ENCODE measurements at places on chromosomes 2 and 18. TPM values are rescaled to one million over a fixed set of nuclear protein-coding genes. Genes with fewer than 3 reads are reported as not detected.

SPP2 gene
- total RNA-seq: not detected

GRCh38 chr2:229287823-229288222 lies 16.7 kb upstream of the PID1 start:
- no peak for DNase-seq

- no peak for DNase-seq
Measured at GRCh38 chr2:172256886-172257285, 154.2 kb upstream of the DLX2 start.

NAT8 gene
- not detected for total RNA-seq

- no peak for DNase-seq
Measured at GRCh38 chr2:176182671-176183070, 5.8 kb upstream of the HOXD1 start.

DNA sequence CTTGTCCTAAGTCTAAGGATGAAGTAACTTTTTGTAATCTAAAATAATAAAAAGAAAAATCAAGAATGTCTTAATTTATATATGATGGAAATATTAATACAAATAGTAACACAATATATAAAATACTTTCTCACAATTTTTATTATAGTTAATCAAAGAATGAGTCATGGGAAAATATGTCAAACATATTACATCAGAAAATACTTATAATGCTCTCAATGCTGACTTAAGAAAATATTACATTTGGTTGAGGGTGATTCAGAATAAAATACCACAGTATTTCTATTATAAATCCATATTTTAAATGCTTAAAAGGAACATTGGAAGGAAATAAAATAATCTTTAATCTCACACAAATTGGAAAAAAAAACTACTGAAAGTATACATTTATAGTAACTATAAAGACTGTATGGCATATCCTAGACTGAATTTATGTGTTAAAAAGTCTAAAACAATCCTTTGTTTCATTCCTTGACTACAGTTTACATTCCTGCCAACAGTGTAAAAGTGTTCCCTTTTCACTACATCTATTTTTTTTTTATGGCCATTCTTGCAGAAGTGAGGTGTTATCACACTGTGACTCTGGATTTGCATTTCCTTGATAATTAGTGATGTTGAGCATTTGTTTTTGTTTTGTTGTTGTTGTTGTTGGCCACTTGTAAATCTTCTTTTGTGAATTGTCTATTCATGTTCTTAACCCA lies 1573.5 kb upstream of the ACVR2A start:
- DNase-seq: no peak

GRCh38 chr2:233821196-233821595 lies 33.1 kb downstream of the HJURP start:
- DNase-seq: no peak

DNA sequence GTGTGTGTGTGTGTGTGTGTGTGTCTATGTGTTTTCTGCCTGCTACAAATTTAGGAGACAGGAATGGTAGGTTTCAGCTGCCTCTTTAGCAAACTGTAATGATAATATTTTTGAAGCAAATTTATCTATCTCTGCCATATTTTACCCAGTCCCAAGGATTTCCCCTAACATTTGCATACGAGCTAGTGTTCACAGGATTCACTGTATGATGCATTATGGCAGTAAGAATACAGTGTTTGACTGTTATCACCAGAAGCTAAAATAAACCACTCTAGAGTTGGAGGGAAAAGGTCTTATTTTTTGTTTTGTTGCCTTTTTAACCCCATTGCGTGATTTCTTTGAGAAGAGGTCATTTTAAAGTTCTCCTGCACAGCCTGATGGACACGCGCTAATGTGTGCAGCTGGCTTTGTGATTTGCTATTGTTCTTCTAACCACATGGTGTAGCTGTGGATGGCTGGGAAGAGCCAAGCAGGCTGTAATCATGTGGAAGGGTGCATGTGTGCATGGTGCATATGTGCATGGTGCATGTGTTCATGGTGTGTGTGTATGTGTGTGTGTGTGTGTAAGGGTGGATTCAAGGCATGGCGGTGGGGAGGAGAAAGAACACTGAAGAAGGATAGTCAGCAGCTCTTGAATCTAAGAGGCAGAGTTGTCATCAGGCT lies 62.4 kb downstream of the PLB1 start:
- no peak for DNase-seq

GRCh38 chr2:30684996-30685395 lies 122.2 kb downstream of the CAPN13 start:
- DNase-seq: no peak

TUBA3D gene
- not detected for total RNA-seq

VAPA gene
- total RNA-seq: 184 TPM

DNA sequence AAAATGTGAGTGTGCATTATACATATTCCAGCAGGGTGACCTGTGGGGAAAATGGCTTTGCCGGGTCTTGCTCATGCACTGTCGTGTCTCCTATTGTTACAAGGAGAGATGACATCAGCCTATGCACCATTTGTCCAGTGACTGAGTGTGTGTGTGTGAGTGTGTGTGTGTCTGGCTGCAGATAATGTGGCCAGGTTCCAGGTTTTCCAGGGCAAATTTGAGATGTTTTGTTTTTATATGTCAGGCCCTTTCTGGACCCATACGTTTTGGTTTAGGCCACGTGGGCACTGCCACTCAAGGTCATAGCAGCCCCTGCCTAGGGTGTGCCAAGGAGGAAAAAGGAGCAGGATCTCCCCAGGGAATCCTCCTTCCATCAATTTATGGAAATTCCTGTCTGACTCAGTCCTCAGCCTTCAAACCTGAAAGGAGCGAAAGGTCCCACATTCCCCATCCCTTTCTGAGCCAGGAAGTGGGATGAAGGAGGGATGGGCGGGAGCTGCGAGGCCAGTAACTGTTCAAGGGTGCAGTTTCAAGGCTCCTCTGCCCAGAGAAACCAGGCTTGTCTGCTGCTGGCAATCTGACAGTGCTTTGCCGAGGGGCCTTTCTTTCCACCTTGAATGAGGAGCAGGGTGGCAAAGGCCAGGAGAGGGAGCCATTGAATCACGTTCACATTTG lies 93.0 kb upstream of the SMAD2 start:
- no peak for DNase-seq

GRCh38 chr18:79770501-79770815 lies 27.3 kb upstream of the KCNG2 start:
- peak; percentile 42 for DNase-seq

- no peak for DNase-seq
Measured at GRCh38 chr18:8858888-8859511, 153.6 kb downstream of the MTCL1 start.

DNA sequence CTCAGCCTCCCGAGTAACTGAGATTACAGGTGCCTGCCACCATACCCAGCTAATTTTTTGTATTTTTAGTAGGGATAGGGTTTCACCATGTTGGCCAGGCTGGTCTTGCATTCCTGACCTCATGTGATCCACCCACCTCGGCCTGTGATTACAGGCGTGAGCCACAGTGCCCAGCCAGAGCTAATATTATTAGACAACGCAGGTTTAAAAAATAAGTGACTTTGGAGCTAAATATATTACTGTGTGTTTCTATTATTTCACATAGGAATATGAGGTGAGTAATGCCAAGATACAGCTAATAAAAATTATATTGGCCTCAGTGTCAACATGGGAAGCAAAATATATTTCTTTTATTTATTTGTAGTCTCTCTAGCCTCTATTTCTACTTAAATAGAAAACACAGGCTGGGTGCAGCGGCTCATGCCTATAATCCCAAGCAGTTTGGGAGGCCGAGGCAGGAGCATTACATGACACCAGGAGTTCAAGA lies 120.2 kb downstream of the C2orf74 start:
- no peak for DNase-seq

- DNase-seq: no peak
Measured at GRCh38 chr18:3979024-3979423, 476.1 kb downstream of the DLGAP1 start.

CCDC74B gene
- 7.5 TPM for total RNA-seq

- no peak for DNase-seq
Measured at GRCh38 chr2:88197732-88198131, 27.6 kb downstream of the THNSL2 start.

DNA sequence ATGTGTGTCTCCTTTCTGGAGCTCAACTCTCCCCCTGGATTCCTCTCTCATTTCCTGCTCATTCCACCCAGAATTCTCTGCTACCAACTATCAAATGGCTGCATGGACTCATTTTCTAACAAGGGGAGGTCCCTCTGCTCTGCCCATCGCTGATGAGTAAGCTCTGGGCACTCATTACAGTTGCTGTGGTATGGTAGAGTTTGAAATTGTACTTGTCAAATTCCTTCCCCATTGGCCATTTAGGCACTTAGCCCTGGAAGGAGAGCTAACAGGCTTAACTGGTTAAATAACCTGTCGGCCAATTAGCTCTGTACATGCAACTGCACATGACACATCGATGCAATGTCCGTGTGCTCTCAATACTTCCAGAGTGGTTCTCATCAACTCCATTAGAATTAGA lies 20.4 kb downstream of the COL6A3 start:
- DNase-seq: no peak
